ENCODE measurements at places on chromosomes 16 and 17.

DNA sequence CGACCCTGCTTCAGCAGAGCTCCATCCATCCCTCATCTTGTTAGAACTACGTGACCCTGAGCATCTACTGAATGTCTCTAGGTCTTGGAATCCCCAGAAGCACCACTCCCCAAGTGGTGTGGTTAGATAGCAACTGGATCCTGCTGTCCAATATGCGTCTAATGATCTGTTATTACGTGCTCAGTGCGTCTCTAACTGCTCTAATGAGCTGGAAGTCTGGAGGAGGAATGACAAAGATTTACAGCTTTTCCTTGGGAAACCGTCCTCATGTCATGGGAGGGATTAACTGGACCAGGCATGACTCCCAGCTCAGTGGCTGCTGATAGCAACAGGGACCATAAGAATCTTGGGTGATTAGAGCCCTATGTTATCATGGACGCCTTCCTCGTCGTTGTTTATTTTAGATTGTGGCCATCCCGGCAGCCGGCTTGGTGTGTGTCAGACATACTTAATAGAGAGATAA lies 150.9 kb downstream of the HS3ST3B1 start:
- no peak for DNase-seq

GRCh38 chr17:9537177-9537776 lies 38.3 kb downstream of the STX8 start:
- no peak for DNase-seq

GRCh38 chr17:78474614-78475146 lies 96.2 kb downstream of the PGS1 start:
- DNase-seq, result no peak

DNA sequence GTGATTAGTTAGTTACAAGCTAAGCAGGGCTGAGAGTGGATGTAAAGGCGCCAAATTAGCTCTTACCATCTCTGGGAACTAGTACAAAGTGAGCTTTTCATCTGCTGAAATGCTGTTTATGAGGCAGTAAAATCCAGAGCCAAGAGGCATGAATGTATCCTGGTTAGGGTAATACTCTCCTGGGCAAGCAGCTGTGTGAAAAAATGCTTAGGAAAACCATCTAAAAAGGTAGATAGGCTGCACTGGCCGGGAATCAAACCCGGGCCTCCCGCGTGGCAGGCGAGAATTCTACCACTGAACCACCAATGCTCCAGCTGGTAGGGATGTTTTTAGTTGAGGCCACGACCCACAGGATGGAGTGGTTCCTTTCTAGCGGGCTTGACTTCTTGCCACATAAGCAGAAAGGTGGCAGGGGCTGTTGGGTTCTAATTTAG lies 23.0 kb downstream of the VAC14 start:
- no peak for DNase-seq

- DNase-seq, result no peak
Measured at GRCh38 chr17:40415390-40415789, 2.3 kb downstream of the TOP2A start.

- DNase-seq, result no peak
Measured at GRCh38 chr17:3817851-3818605, 17.0 kb upstream of the ITGAE start.

- no peak for DNase-seq
Measured at GRCh38 chr17:82330322-82331239, 3.0 kb downstream of the SECTM1 start.

- DNase-seq, result no peak
Measured at GRCh38 chr17:74410001-74410443, 21.9 kb upstream of the GPRC5C start.

DNA sequence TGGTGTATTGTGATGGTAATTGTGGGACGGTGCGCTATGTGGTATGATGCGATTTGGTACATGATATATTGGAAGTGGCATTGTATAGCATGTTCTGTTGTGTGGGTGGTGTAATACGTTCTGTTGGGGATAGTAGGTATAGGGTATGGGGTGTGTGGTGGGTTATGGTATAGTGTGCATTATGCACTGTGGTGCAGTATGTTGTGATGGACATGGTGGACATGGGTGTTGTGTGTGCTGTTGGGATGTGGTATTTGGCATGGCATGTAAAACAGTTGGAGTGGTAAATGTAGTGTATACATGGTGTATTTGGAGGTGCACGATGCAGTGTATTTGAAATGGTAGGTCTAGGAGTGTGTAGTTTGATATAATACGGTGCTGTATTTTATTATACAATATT lies 170.6 kb upstream of the CNTNAP4 start:
- DNase-seq, result no peak

- DNase-seq, result no peak
Measured at GRCh38 chr16:65111306-65111705, 10.6 kb downstream of the CDH11 start.

DNA sequence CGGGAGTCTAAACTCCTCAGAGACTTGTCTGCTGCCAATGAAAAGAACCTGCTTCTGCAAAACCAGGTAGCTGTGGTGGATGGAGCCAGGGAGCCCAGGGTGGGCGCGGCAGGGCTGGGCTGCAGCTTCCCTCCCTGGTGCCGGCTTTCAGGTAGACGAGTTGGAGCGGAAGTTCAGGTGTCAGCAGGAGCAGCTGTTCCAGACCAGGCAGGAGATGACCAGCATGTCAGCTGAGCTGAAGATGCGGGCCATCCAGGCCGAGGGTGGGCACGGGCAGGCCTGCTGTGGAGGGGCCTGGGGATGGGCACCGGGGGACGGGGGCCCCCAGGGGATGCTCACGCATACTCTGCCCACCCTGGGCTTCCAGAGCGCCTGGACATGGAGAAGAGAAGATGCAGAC lies 3.2 kb upstream of the RAC3 start:
- DNase-seq, result no peak

- DNase-seq, result no peak
Measured at GRCh38 chr17:71667661-71668060, 453.2 kb upstream of the SOX9 start.

DNA sequence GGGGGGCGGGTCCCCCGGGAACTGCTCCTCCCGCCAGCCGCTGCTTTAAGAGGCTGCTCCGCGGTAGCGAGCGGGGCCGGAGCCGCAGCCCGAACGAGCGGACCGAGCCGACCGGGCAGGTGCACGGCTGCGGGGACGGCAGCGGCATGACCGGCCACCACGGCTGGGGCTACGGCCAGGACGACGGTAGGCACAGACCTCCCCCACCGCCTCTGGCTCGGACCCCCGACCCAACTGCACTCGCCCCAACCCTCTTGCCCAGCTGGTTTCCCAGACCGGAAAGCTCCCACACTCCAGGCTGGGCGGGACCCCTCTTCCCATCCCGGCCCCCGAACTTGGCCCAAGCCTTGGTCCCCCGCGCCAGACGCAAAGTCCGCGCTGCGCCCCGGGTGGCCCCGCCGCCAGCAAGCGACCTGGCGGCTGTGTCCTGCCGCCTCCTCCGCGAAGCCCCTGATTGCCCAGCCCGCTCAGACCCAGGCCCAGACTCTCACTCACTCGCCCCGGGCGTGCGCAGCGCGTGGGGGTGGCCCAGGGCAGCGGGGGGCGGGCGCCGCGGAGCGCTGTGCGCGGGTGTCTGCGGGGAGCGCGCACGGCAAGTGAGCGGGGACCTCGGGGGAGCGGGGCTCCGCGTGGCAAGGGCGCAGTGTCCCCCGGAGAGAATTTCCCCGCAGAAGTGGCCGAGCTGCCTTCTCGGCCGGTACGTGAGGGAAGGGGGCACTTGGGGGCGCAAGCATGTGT lies at the start of gene CA7:
CA7 (plus strand) TSS at position 73 of the 738 bp plus-strand sequence; CDS start at position 147, 74 bp downstream.
- DNase-seq, result no peak

GRCh38 chr17:2396568-2397246 lies 4.2 kb downstream of the MNT start:
- DNase-seq, result no peak

GRCh38 chr16:67013823-67014633 lies 14.9 kb upstream of the CBFB start:
- DNase-seq, result no peak

GRCh38 chr17:7262192-7262934 lies at the start of gene CLDN7:
Gene CLDN7 (minus strand): TSS chr17:7262478. CDS start chr17:7262043, 435 bp downstream.
- DNase-seq, result no peak

- DNase-seq, result no peak
Measured at GRCh38 chr17:67520252-67520906, 143.3 kb downstream of the PITPNC1 start.

GRCh38 chr17:31631766-31632165 lies 227.3 kb downstream of the COPRS start:
- no peak for DNase-seq

DNA sequence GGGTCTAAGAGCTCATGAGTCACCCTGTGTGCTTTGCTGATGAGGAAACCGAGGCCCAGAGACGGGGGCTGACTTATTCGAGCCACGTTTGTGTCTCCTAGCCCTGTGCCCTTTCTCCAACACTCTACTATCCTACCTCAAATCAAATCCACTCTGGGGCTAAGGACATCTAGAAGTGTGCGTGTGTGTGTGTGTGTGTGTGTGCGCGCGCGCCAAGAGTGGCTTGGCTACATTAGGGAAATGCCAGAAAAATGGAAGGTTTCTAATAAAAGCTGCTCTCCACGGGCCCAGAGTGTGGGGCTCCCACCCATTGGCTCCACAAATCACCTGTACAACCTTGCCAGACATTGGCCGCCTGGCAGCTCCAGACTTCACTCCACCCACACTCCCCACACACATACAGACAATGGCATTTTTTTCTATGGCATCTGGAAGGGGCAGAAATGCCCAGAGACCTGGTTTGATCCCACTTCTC lies 30.3 kb upstream of the PHOSPHO1 start:
- DNase-seq, result no peak

DNA sequence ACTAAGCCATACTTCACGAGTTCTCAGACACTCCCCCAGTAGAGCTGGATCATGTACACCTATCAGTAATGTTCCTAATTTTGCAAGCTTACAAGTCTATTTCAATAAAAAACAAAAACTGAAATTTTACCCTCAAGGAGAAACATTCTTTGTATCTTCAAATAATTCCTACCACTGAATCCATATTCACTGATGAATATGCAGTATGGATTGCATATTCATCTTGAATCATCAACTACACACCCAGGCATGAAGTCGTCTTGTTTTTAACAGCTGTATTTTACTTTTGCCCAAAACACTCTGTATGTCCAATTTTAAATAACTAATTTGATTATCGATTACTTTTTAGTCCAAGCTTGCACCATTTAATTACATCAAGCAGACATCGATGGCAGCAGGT lies 31.8 kb downstream of the ZDHHC7 start:
- DNase-seq, result no peak

DNA sequence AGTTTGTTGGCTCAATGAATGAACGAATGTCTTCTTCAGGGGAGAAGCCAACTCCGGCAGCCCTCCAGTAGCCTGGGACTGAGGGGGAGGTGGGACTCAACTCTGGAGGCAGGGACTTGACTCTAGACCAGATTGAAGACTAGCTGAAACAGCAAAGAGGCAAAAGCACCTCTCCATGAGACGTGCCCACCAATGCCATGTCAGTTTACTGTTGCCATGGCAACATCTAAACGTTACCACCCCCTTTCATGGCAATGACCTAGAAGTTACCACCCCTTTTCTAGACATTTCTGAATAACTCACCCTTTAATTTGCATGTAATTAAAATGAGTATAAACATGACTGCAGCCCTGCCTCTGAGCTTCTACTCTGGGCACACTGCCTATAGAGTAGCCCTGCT lies 91.8 kb downstream of the ASIC2 start:
- no peak for DNase-seq

DNA sequence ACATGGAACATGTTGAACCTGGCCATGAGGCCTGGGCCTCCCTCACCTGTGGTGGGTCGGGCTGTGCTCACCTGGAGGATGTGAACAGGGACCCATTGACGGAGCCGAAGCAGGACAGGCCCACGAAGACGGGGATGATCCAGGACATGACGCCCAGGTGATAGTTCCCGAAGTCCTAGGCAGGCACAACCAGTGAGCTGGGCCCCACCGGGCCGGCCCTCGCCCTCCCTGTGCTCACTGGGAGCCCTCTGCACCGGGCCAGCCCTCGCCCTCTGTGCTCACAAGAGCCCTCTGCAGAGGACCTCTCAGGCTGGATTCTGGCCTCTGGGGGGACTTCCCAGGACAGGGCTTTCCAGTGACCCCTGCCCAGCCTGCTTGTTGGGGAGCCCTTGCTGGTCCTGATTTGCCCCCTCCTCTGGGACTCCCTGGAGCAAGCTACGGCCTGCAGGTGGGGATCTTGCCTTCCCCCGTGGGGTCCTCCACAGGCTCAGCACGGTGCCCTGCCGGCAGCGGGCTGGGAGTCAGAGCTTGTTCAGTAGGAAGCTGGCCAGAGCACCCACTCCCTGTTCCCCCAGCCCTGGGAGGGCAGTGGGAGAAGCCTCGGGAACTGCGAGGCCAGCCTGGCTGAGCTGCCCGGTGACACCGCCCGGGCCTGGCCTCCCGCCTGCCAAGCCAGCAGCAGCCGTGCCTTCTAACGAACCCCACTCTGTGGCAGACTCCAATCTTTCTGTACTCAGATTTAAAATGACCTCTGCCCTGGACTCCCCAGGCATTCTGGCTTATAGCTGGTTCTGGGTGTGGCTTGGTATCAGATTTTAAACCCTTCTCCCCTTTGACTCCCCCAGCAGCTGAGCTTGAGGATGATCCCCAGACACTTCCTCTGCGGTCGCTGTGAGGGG lies 30.4 kb downstream of the SLC7A5 start:
- DNase-seq, result no peak

GRCh38 chr16:69106491-69107315 lies 1.2 kb downstream of the HAS3 start:
- no peak for DNase-seq

DNA sequence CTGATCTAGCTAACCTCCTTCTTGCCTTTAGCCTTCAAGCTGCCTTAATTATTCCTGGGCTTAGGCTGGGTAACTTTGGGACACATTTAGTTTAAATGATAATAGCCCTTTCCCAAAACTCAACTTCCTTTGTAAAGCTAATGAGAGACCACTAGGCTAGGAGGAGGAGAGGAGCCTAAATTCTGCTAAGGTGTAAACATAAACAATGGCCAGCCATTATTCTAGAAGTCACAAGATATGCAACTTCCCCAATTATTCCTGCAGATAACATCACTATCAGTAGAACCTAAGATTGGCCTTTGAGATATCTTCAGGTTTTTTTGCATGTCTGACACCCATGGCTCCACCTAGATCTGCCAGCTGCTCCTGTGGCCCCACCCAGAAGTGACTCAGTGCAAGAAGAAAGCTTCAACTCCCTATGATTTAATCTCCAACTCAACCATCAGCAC lies 131.2 kb upstream of the FAM20A start:
- DNase-seq, result no peak

Data from D721Med (cell line).